Activated CD4-positive, alpha-beta T cell treated with anti-CD3 and anti-CD28 coated beads, Interleukin-2, amount 10 ng/mL, durations not matched to agents 24 days and 14 days (primary cell): ENCODE measurements at places on chromosomes 16 and 17. TPM values are rescaled to one million over a fixed set of nuclear protein-coding genes. Genes with fewer than 3 reads are reported as not detected.

DNA sequence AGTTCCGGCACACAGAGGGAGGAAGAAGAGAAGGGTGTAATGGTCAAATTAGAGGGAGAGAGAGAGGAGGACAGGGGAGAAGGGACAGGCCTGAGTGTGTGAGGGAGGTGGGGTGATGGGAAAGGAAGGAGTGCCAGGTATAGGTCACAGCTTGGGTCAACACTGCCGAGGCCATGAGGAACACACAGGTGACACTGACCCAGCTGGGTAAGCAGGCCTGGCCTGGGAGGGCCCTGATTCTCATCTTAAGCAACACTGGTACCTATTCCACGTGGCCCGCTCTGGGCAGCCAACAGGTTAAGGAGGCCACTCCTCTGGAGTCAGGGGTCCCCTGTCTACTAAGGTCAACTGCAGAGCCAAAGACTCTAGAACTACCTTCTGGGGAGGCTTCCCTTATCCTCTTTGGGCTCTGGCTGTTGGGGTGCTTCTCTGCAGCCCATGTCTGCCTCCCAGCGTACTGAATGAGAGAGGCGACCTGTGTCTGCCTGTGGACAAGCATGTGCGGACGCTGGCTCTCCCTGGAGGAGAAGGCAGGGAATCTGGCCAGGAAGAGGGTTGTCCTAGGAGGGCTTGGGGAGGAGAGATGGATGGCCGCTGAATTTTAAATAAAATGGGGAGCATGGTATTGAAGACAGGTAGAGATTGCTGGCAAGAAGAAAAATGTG is 57.6 kb downstream of the RGS9 start:
- no peaks in the 10 kb centered on the region for H3K36me3 ChIP-seq
- peak overlapping the region; percentile 19 for H3K27ac ChIP-seq
- H3K4me3 ChIP-seq: no peak overlapping the region
- no peaks in the 10 kb centered on the region for H3K27me3 ChIP-seq
- H3K4me1 ChIP-seq: peaks cover 44% of the 10 kb centered on the region
- DNase-seq: no peak

DNA sequence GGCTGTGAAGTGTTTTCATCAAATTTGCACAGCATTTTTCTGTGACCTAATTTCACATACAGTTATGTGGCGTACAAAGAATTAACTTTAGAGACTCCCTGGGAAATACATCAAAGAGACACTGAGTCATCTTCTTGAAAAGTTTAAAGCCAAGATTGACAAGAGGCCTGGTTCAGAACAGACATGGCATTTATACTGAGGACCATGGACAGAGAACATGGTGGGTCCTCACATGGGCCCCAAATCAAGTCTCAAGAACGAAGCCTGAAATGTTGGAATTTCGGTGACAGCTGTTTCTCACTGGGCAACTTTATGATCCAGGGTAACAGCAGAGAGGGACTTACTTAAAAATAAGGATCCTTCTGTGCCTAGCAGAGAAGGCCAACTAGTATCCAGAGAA is 311.5 kb upstream of the KCNJ16 start:
- H3K27me3 ChIP-seq: peaks cover 2% of the 10 kb centered on the region
- peaks cover 2% of the 10 kb centered on the region for H3K4me1 ChIP-seq
- no peaks in the 10 kb centered on the region for H3K36me3 ChIP-seq
- H3K27ac ChIP-seq: no peak overlapping the region
- H3K4me3 ChIP-seq: no peak overlapping the region
- DNase-seq: no peak

DNA sequence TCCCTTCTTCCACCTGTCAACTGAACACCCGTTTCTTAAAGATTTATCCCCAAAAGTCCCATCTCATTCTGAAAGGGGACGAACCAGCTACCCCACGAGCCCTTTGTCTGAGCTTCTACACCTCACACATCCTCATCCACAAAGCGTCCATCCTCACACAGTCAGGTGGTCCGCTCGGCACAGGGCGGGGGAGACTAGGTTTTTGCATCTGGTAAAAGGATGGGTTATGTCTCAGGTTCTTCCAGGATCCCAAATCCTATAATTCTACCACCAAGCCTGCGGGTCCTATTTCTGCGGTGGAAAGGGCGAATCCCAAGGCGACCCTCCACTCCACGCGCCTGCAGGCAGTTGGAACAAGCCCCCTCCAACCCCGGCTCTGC is 458 bp downstream of the GFOD2 start:
- H3K27ac ChIP-seq: peak overlapping the region; percentile 96
- peaks cover 8% of the 10 kb centered on the region for H3K36me3 ChIP-seq
- H3K27me3 ChIP-seq: no peaks in the 10 kb centered on the region
- DNase-seq: peak; percentile 75

Gene TMEM238L
- not detected in 2 replicates for total RNA-seq

Gene AOC2
- 3.3 and 4.2 TPM in 2 replicates for total RNA-seq

Gene PRR35
- not detected in 2 replicates for total RNA-seq

- H3K4me1 ChIP-seq: no peaks in the 10 kb centered on the region
- no peaks in the 10 kb centered on the region for H3K27me3 ChIP-seq
- no peak overlapping the region for H3K27ac ChIP-seq
- no peaks in the 10 kb centered on the region for H3K36me3 ChIP-seq
- no peak for DNase-seq
- no peak overlapping the region for H3K4me3 ChIP-seq
These were observed 18.7 kb upstream of the TBX2 start for GRCh38 chr17:61380836-61381525.

- H3K4me3 ChIP-seq: no peak overlapping the region
- no peaks in the 10 kb centered on the region for H3K4me1 ChIP-seq
- no peaks in the 10 kb centered on the region for H3K27me3 ChIP-seq
- no peaks in the 10 kb centered on the region for H3K36me3 ChIP-seq
- no peak for DNase-seq
These were observed 480.6 kb downstream of the TMEM114 start for GRCh38 chr16:8109510-8110369.

Gene ATXN2L
- total RNA-seq: 299 and 321 TPM in 2 replicates
